ENCODE measurements at places on chromosomes 1 and 21. TPM values are rescaled to one million over a fixed set of nuclear protein-coding genes. Genes with fewer than 3 reads are reported as not detected.

The ZFP69 gene
- polyA plus RNA-seq, result 4.4 TPM

The GPATCH4 gene
- polyA plus RNA-seq, result 12.3 TPM

- DNase-seq, result no peak
Observed at GRCh38 chr1:27589441-27589840, 14.5 kb downstream of the AHDC1 start.

DNA sequence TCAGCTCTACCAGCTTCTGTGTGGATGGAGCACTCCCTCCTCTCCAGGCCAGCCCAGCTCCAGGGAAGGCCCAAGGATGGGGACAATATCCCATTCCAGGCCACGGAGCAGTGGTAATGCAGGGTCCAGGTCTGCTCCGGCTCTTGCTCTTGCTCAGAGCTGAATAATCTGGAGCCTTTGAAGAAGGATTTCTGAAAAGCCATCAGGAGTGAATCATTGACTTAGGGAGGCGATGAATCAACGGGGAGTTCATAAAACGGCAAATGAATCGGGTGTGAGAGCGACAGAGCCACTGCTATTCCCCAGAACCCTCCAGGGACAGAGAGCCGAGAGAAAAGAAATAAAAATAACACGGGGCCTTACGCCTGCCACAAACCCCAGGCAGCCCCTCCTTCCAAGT, 7.7 kb downstream of the POU3F1 start:
- no peak for DNase-seq

The SH2D5 gene
- 0.05 TPM for polyA plus RNA-seq

- no peak for DNase-seq
Observed at GRCh38 chr1:167052389-167052788, 37.8 kb downstream of the GPA33 start.

The LHX8 gene
- not detected for polyA plus RNA-seq

- no peak for DNase-seq
Observed at GRCh38 chr1:89911191-89911991, 83.5 kb upstream of the ZNF326 start.

The CD247 gene
- polyA plus RNA-seq, result 17.8 TPM

DNA sequence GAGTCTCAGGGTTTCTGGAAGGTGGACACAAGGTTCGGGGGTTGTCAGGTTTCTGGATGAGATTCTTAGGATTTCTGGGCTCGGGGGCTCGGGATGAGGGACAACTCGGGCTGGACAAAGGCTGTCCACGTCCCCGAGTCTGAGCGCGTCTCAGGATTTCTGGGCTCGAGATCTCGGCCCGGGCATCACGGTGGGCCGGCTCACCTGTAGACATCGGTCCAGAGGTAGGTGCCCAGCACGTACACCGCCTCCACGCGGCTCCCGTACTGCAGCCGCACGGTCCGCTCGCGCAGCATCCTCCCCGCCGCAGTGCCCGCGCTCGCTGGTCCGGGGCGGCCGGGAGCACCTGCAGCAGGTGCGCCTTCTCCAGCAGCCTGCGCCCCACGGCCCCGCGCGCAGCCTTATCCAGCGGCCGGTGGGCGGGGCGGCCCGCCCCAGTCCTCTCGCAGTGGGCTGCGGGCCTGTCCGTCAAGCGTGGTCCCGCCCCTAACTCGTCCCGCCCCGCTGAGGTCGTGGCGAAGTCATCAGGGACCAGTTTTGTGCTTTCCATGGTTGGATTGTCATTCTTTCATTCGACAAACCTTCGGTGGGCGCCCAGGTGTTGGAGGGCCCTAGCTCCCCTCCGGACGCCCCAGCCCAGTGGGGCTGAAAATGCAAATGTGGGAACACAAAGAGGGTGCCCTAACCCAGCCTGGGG, at the start of gene PADI2:
Gene PADI2 (minus strand): TSS at position 376 of the 697 bp plus-strand sequence. CDS start 80 bp downstream, at position 296.
- DNase-seq, result peak; percentile 92

- DNase-seq, result no peak
Observed at GRCh38 chr1:191888996-191889622, 269.2 kb upstream of the RGS18 start.

DNA sequence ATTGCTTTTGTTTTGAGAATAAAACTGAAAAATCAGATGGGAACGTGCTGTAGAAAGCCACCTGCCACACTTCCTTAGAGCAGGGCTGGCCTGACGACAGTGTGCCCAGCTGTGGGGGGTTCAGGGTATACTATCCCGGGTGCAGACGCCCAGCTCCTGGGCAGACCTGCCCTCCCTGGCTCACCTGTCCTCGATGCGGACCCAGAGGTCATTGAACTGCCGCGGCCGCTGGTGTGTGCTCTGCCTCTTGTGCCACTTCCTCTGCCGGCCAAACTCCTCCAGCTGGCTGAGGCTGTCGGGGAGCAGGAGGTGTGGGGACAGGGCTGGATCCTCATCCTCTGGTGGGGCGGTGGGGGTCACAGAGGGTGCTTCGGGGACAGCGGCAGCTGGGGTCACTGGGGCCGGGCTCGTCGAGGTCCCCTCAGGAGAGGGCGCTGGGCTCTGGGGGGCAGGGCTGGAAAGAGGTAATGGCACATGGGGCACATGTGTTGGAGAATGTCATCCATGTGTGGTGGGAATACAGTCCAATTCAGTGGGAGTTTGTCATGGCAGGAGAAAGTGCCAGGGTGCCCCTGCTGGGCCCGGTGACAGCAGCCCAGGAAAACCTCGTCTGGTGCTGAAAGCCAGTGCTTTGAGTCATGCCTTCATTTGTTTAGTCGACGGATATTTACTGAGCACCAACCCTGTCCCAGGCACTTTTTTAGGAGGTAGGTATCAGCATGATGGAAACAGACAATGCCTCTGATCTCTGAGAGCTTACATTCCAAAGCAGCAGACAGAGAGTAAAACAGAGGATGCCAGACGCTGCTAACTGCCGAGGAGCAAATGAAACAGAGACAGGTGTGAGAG, 222.0 kb downstream of the TRABD2B start:
- no peak for DNase-seq

The TMEM82 gene
- not detected for polyA plus RNA-seq

DNA sequence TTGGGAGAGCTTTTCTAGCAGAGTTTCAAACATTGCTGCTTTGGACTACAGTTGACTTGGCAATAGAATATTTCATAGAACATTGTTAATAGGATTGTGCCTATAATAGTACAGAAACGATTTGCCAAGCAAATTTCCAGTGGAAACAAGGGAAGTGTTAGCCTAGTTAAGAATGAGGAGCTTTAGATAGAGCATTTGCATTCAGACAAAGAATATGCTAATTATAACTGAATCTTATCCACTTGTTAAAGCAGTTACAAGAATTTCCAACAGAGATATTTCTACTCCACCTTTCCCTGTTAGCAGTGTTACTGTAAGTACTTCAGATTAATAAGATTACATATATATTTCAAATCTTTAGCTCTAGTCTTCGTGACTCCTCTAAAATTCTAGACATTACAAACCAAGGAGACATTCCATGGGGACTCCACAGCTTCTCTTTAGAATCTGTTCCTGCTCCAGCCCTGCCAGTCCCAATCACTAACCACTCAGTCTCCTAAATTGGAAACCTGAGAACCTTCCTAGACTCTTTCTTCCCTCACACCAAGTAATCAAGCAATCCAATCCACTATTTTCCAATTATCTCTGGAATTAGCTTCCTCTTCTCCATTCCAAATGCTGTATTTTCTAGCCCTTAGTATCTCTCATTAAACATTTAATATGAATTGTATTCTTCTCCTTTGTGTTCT, 141.8 kb upstream of the PBX1 start:
- DNase-seq, result no peak

GRCh38 chr1:6445062-6445763, 20.6 kb downstream of the ESPN start:
- DNase-seq, result no peak

The MYBPHL gene
- not detected for polyA plus RNA-seq

DNA sequence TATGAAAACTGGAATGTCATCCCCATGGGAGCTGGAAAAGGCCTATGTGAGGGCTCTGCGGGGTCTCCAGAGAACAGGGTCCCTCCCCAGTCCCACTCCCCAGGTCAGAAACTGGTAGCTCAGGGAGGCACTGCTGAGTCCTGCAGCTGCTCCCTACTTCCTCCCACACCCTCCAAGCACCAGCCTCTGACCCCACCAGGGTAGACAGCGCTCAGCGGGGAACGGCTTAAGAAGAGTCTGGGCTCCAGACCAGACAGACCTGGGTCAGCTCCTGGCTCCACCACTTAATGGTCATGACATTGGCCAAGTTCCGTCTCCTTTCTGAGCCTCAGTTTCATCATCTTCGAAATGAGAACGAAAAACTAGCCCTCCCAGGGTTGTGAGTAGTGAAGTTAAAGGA, 7.2 kb downstream of the LRP8 start:
- DNase-seq, result peak; percentile 50

DNA sequence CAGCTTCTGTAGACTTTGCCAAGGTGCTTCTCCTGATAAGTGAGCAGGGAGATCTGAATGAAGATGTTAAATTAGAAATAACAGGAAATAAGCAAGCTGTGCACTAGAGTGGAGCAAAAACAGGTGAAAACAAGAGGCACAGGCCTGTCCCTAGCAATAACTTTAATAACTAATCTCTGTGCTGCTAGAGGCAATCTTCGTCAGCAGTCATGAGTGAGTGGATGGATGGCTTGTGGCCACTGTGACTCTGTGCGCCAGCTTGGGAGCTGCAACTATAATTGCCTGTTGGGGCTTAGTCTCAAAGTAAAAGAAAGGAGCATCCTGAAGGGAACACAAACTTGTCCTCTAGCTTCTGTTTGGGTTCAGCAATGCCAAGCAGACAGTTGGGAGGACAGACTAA, 240.3 kb downstream of the HHIPL2 start:
- no peak for DNase-seq

- no peak for DNase-seq
Observed at GRCh38 chr1:44036409-44037139, 5.3 kb upstream of the SLC6A9 start.

The CDK11B gene
- polyA plus RNA-seq, result 31.2 TPM

- DNase-seq, result peak; percentile 70
Observed at GRCh38 chr1:176391621-176392020, 71.4 kb upstream of the PAPPA2 start.

The PRDM16 gene
- polyA plus RNA-seq, result 0.43 TPM

The SEC16B gene
- polyA plus RNA-seq, result 7.4 TPM
